Amniotic epithelial cell (primary cell): ENCODE measurements at places on chromosomes 7 and 10.

DNA sequence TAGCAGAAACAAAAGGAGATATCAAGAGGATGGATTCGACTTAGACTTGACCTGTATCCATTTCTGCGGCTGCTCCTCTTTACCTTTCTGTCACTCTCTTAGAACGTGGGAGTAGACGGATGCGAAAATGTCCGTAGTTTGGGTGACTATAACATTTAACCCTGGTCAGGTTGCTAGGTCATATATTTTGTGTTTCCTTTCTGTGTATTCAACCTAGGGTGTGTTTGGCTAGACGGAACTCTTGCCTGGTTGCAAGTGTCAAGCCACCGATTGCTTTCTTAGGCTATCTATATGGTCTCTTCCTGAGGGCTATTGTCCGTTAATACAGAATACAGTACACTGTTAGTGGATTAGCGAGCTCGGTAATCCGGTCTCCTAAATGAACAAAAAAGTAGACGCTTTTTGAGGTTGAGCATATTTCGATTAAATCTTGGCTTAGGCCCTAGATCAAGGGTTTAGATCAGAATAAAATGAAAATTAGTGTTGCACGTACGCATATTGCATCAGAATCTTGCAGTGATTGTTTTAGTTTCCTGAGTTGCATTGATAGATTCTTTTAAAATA lies 1.2 kb downstream of the PTEN start:
- no peak for DNase-seq

- DNase-seq, result no peak
Measured at GRCh38 chr7:137999496-138000080, 2.3 kb downstream of the CREB3L2 start.

DNA sequence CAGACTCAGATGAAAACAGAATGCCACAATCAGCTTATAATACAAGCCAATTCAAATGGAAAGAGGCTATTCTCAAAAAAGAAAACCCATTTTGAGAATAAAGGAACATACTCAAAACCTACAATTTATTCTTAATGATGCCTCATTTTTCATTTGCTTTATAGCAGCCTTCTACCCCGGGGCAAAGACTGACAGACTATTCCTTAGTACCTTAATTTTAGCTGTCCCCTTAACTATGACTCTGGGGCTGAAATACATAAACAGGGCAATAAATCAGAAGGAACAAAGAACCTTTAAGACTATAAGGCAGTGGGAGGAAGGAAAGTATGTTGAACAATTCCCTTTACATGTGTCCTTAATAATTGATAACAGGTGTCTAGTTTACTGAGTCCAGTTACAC lies 76.8 kb downstream of the TMEM106B start:
- no peak for DNase-seq

DNA sequence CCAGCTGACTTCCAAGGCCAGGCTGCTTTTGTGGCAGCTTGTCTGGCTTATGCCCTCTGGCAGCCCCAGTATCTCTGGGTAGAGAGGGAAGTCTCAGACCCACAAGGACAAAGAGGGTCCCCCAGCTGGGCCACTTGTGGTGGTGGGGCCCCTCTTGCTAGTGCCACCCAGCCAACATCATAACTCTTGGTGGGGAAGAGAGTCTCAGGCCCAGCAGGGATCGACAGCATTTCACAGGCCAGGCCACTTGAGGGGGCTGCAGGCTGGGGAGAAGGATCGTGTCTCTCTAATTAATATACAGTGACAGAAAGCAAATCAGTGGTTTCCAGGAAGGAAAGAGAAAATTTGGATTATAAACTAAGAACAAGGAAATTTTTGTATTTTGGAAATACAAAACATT lies 76.0 kb downstream of the TYW1B start:
- no peak for DNase-seq

DNA sequence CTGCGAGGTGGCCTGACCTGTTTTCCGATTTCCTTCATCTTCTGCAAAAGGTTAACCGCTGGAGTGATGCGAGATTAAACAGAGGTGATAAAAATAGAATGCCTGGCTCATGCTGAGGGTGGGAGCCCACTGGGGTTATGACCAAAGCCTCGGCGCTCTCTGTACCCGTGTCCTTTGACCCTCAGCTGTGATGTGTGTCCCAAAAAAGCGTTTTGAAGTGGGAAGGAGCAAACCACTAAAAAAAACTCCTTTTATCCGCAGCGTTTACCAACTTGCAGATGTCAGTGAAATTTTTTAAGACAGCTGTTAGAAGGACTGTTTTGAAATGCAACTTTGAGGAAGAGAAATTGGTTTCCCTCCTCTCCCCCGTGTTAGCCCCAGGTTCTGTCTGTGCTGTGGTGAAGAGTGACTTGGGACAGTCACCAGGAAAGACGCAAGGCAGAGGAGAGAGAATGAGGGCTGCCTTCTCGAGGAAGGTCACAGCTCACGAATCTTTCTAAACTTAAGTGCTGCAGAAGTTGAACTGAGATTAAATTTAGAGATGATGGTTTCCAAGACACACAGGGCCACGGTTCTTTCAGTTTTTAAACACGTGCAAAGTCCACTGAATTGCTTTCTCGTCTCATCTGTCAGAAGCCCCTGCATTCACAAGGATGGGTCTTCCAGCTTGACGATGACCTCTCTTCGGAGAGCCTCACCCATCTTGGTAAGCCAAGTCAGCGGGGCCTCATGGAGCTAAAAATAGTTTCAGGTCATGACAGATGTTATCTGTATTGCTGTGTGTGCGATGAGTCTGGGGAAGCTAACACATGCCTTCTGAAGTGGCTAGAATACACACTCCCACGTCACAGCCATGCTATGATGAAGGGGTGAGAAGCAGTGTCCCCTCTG lies 27.6 kb downstream of the AMZ1 start:
- DNase-seq, result peak; percentile 18

GRCh38 chr7:115851291-115851690 lies 179.3 kb downstream of the TFEC start:
- DNase-seq, result peak; percentile 67

GRCh38 chr7:23275912-23276311 lies 23.2 kb upstream of the MALSU1 start:
- DNase-seq, result no peak

DNA sequence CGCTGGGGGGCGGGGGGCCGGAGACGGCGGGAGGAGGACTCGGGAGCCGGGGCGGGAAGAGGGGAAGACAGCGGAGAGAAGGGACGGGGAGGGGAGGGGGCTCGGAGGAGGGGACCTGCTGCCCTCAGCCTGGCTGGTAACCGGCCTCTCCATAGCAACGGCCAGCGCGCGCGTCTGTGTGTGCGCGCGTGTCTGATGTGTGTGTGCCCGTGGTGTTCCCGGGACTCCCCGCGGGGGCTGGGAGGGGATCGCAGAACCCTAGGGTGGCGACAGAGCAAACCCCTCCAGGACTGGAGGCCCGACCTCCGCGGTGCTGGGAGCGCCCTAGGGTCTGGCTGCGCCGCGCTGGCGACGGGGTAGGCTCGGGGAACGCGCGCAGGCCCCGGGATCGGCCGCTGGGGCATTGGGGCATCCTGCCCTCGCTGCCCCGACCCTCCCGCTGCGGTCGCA lies 356.3 kb downstream of the DNAJB6 start:
- DNase-seq, result no peak

DNA sequence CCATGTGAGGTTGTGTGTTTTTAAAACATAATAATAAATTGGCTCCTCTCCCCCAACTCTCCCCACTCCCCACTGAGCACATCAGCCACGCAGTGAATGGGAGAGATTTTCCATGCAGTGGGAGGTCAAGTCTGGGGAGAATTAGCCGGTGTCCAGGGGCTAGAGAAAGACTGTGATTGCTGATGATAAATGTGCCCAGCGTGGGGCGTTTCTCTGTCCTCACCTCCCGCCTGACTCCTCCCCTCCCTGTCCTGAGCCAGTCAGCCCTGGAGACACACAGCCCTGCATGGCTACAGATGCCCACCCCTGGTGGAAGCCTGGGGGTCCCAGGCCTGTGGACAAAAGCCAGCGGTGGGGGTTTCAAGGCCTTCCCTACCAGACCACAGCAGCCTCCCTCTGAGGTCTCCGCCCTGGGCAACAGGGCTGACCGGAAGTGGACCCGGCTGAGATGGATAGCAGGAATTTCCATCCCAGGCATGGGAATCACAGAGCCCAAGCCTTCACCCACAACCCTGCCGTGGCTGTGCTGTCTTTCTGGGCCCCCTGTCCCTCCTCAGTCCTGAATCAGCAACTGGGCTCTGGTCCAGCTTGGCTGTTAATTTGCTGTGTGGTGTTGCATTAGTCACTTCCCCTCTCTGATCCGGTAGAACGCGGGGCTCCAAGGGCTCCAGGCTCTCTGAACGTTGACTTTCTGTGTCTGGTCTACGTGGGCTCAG lies 46.8 kb upstream of the SLC29A3 start:
- peak; percentile 65 for DNase-seq

DNA sequence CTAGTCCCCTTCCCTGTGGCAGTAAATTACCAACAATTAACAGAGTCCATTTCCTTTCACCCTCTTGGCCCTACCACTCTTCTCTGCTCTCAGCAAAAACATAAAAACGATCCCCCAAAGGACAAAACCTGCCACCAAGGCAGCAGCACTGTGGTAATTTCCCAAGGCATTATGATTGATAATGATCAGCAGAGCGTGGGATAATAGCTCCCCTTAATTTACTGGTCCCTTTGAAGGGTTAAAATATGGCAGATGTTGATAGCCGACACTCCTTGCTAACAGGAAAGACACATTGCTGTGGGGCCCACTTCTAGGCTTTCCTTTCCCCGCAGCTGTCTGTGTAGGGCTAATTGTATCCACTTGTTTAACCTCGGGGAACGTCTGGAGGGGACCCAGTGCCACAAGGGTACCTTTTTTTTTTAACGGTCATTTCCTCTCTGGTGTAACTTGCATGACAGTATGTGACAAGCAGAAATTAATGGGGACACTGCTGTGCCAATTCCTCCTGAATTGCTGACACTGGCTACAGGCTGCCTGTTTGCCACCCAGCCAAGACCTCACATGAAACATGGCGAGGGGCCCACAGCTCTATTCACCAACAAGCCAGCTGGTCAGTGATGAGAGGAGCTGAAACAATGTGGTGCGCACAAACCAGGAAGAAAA lies 81.3 kb downstream of the CDK6 start:
- DNase-seq, result no peak

DNA sequence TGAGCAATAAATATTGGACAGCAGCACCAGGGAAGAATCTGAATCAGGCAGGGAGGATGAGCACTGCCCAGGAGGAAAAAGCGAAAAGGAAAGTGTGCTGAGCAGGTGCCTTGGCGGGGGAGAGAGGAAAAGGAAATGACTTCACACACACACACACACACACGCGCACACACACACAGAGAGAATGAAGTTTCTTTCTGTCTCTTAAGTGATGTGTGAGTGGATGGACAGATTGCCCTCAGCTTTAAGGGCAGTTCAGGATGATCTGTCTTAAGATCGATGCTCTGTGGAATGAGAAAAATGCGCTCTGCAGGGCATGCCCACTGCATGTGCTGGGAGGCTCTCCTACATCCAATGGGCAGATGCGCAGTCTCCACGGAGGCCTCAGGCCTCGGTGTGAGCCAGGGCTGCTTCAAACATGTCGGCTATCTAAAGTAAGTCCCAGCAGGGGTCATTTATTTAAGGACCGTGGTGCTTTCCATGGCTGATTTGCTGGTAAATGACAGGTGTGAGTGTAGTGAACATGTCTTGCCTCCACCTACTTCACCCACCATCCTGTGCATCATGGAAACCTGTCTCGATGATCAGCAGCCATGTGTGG lies 2.5 kb upstream of the ACBD5 start:
- peak; percentile 84 for DNase-seq

GRCh38 chr7:80883154-80884025 lies 35.5 kb downstream of the SEMA3C start:
- DNase-seq, result peak; percentile 99

GRCh38 chr7:54859545-54859944 lies 100.5 kb upstream of the SEC61G start:
- no peak for DNase-seq

GRCh38 chr7:117110480-117111315 lies 157.4 kb downstream of the ST7 start:
- DNase-seq, result peak; percentile 44

- no peak for DNase-seq
Measured at GRCh38 chr10:124593431-124593985, 131.9 kb downstream of the LHPP start.

DNA sequence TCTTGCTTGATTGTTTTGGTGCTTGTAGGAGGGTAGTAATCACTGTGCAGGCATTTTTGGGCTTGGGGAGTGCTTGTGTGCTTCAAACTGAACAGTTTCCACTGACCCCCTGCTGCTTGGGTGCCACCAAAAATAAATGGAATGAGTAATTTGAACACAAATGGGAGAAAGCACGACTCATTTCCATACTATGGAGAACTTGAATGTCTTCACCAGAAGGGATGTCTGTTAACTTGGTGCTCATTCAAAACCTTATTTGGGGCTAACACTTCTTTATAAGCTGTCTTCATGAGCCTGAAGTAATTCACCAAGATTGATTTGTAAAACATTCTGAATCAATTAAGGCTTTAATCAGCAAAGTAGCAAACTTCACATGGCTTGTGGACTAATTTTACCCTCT lies 560.3 kb downstream of the SDK1 start:
- no peak for DNase-seq

GRCh38 chr10:74675484-74675883 lies 150.9 kb upstream of the KAT6B start:
- DNase-seq, result no peak

DNA sequence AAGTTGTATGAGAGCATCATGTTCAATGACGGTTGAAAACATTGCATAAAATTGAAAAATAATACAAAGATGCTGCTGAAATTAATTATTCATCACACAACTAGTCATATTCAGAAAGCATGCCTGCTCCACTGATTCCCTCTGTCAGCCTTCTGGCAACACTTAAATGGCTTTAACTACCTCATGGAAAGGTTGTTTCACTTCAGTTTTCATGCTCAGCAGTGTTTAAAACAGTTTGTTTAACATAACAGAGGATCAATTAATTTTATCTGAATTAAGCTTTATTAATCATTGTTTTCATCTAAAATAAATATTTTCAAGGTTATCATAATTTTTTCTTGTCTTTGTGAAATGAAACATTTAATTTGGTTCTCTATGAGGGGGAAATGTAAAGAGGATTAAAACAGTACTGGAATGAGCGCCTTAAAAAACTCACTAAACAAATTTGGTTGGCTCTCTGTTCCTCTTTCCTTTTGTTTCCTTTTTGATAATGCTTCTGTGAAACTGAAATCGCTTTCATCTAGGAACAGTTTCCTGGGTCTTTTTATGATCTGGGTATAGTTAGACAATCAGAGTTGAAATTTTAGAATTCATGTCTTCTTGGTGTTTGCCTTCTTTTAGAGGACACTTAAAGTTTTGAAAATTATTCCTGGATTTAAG lies 427.4 kb downstream of the SH2D4B start:
- DNase-seq, result no peak

DNA sequence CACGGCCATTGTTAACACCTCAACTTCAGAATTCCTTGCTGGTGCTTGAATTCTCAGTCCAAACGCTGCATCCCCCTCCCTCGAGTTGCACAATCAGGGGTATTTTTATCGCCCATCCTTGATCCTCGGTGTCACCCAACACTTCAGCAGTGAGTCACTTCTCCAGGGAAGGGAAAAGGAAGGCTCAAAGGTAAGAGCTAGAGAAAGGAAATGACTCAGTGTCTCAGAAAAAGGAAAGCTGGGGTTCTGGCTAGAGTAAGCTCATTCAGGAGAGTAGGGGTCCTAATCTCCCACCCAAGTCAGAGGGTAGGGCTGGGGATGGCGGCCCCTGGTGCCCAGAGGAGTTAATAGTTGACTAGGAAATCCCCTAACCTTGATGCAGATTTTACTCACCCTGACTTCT lies 39.8 kb upstream of the TRIM8 start:
- DNase-seq, result peak; percentile 91
